Myometrial cell (primary cell): ENCODE measurements at places on chromosomes 16 and 17. TPM values are rescaled to one million over a fixed set of nuclear protein-coding genes. Genes with fewer than 3 reads are reported as not detected.

Gene CIBAR2
- total RNA-seq, result not detected in 2 replicates

Gene DYNLRB2
- total RNA-seq, result 0.86 TPM in 1 of 2 replicates, not detected in the other

Gene DNAI2
- total RNA-seq, result not detected in 2 replicates

Gene SLFN14
- total RNA-seq, result not detected in 2 replicates

Gene OTOP3
- total RNA-seq, result not detected in 2 replicates

Gene TNK1
- 0.18 and 0.29 TPM in 2 replicates for total RNA-seq

Gene RBL2
- 28.3 and 39.3 TPM in 2 replicates for total RNA-seq

Gene CCL14
- not detected in 2 replicates for total RNA-seq

Gene CLEC3A
- not detected in 2 replicates for total RNA-seq

Gene NPB
- under 0.01 TPM in 1 of 2 replicates, not detected in the other for total RNA-seq

Gene KIF2B
- total RNA-seq, result not detected in 2 replicates

Gene STH
- total RNA-seq, result not detected in 2 replicates

Gene PDPK1
- 11.0 and 13.6 TPM in 2 replicates for total RNA-seq

Gene RNU2-1
- total RNA-seq, result not detected in 2 replicates

Gene KRT28
- total RNA-seq, result not detected in 2 replicates

Gene SLC47A2
- total RNA-seq, result not detected in 2 replicates

Gene KRT23
- total RNA-seq, result 3.5 and 4.3 TPM in 2 replicates

Gene LMF1
- 21.6 and 22.5 TPM in 2 replicates for total RNA-seq

Gene SLC38A8
- not detected in 2 replicates for total RNA-seq

Gene EXOC3L1
- total RNA-seq, result not detected in 2 replicates

Gene PTX4
- total RNA-seq, result 0.58 TPM in 1 of 2 replicates, not detected in the other

Gene JUP
- 19.0 and 26.9 TPM in 2 replicates for total RNA-seq

Gene EVI2A
- total RNA-seq, result 3.5 and 6.0 TPM in 2 replicates

Gene RGS11
- under 0.01 and 0.53 TPM in 2 replicates for total RNA-seq

Gene PIRT
- not detected in 2 replicates for total RNA-seq

Gene ITGAD
- total RNA-seq, result not detected in 2 replicates

Gene MLLT6
- total RNA-seq, result 8.4 and 13.3 TPM in 2 replicates

Gene ZNF48
- total RNA-seq, result 7.2 and 9.7 TPM in 2 replicates

Gene CCR7
- not detected in 2 replicates for total RNA-seq

Gene TUBB3
- total RNA-seq, result 365 and 394 TPM in 2 replicates

Gene CCL11
- total RNA-seq, result not detected in 2 replicates

Gene ARMC7
- 2.0 and 6.4 TPM in 2 replicates for total RNA-seq

Gene CD300LB
- total RNA-seq, result not detected in 2 replicates

Gene TMEM238L
- total RNA-seq, result not detected in 2 replicates

Gene RAB11FIP4
- total RNA-seq, result 0.18 and 0.86 TPM in 2 replicates

Gene MYH2
- total RNA-seq, result under 0.01 TPM in 1 of 2 replicates, not detected in the other

Gene USP43
- 0.71 and 1.4 TPM in 2 replicates for total RNA-seq

Gene CNGB1
- total RNA-seq, result not detected in 2 replicates

Gene SCN4A
- 6.4 TPM in 1 of 2 replicates, not detected in the other for total RNA-seq

Gene NTN1
- under 0.01 and 0.35 TPM in 2 replicates for total RNA-seq

Gene TBX4
- total RNA-seq, result 2.9 TPM in 1 of 2 replicates, not detected in the other

Gene MYH8
- total RNA-seq, result not detected in 2 replicates

Gene CCDC102A
- 16.1 and 21.0 TPM in 2 replicates for total RNA-seq

Gene SLC16A5
- 12.1 and 20.2 TPM in 2 replicates for total RNA-seq

Gene CEP295NL
- 0.89 TPM in 1 of 2 replicates, not detected in the other for total RNA-seq

Gene RHBDL3
- under 0.01 TPM in 1 of 2 replicates, not detected in the other for total RNA-seq

Gene SRCIN1
- total RNA-seq, result not detected in 2 replicates

Gene AOC3
- not detected in 2 replicates for total RNA-seq

Gene RGS9
- 2.7 and 3.5 TPM in 2 replicates for total RNA-seq

Gene KCNJ18
- not detected in 2 replicates for total RNA-seq

Gene TBX2
- total RNA-seq, result 22.3 and 29.1 TPM in 2 replicates

Gene KRT25
- not detected in 2 replicates for total RNA-seq

Gene KRT24
- not detected in 2 replicates for total RNA-seq

Gene CA7
- total RNA-seq, result not detected in 2 replicates

Gene RRAD
- 10.6 and 14.4 TPM in 2 replicates for total RNA-seq

Gene CES5A
- total RNA-seq, result not detected in 2 replicates

Gene TVP23A
- total RNA-seq, result not detected in 2 replicates
